ENCODE measurements at places on chromosomes 3 and 15.

GRCh38 chr3:146470425-146470990 is 1.1 kb upstream of the PLSCR2 start:
- no peak for DNase-seq

DNA sequence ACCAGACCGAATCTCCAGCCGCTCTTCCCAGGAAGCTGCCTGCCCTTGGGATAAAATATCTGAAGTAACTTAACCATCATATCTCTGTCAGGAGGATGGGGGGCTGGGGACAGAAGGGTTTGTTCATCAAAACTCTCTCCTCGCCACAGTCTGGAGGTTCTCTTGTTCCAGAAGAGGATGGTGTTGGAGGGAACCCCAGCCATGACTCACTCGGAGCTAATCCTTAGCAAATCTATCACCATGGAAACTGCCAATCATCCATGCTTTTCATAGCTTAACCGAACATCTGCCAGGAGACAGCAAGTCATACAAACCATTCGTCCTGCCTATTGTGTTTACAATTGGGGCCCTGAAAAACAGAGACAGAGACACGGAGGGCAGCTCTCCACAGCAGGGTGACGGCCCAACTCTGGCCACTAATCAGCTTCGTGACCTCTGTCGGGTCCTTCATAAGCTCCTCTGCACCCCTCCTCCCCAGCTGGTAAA is 73.8 kb upstream of the HEG1 start:
- peak; percentile 100 for DNase-seq

DNA sequence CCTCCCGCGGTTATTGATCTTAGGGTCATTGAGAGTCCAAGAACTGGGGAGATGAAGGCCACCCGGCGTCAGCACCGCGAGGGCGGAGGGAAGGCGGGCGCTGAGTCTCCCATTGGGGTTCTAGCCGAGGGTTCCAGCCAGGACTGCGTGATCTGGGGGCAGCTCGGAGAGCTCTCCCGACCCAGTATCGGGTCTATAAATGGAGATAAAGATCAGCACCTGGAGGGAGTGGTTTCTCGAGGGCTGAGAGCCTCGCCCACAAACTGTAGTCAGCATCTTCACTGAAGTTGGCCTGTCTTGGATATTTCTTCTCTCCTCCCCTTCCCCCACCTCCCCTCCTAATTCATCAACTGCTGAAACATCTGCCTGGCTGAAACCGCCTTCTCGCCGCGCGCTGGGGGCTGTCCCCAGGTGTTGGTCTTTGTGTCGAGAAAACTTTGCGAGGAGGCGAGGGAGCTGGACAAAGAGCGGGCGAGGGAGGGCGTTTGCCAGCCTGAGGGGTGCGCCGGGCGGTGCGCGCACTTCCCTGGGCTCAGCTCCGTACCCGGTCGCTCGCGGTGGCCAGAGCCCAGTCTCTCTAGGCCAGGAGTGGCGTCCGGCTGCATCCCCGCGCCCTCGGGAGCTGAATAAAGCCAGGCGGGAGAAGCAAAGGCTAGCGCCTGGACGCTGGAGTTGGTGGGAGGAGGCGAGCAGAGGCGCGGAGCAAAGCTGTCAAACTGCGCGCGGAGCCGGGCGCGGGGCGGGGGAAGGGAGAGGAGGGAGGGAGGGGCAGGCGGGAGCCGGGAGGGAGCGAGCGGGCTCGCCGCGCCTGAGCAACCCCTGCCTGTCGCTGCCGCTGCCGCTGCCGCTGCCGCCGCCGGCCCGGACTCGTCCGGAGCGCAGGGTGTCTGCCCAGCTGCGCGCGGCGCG is at the start of gene ST8SIA2:
ST8SIA2 (plus strand) TSS at position 811 of the 909 bp plus-strand sequence. CDS start 184 bp downstream, outside the sequence.
- DNase-seq, result peak; percentile 58

DNA sequence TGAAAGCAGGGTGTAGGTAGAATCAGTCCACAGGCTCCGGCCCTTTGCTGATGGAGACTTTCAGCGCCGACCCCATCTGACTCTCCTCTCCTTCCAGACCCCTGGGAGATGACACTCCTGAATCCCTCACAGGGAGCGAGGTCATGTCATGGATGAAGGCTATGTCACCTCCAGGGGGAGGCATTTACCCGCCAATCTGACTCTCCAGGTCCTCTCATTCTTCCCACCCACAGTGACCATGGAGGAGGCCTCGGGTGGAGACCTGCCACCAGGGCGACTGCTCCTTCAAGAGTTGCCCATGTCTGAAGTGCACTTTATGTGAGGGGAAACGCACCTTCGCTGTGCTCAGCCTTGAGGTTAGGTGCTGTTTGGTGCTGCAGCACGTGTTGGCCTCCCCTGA is 112.7 kb downstream of the KLF13 start:
- peak; percentile 27 for DNase-seq

GRCh38 chr3:13332158-13332557 is 88.0 kb downstream of the NUP210 start:
- DNase-seq, result no peak

GRCh38 chr3:36957063-36957462 is 12.2 kb upstream of the TRANK1 start:
- DNase-seq, result no peak

DNA sequence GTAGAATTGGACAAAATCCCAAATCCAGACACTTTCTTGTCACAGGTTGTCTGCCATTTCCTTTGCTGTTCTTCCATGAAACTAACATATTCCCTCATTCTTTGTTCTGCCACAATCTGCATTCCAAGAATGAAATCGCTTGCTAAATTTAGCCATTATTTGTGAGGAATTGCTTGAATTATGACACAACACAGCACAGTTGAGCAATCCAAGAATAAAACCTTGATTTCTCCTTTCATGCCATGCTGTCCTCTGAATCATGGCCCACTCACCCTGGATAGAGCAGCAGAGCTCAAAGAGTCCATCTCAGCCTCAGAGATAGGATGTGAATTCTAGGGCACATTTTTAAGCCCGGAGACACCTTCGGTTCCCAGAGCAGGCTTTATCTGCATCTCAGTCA is 35.2 kb upstream of the GREM1 start:
- DNase-seq, result peak; percentile 98

- no peak for DNase-seq
Measured at GRCh38 chr15:69955240-69955894, 142.3 kb downstream of the TLE3 start.

GRCh38 chr15:41801185-41801584 is 26.7 kb upstream of the JMJD7 start:
- DNase-seq, result no peak

DNA sequence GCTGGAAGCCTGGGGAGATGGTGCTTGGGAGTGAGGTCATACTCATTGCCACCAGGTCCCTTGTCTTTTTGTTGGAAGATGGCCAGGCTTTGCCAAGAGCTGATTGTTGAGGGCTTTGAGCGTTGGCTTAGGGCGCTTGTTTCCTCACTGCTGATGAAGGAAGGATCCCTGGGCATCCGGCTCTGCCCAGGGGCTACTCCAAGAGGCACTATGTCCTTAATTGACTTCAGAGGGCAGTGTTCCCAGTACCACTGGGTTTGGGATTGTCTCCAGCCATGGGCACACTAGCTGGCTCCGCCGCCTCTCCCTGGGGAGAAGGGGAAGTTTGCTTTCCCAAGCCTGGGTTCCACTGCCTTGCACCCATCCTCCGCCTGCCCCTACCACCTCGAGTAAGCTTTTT is 57.2 kb upstream of the RGMA start:
- no peak for DNase-seq

DNA sequence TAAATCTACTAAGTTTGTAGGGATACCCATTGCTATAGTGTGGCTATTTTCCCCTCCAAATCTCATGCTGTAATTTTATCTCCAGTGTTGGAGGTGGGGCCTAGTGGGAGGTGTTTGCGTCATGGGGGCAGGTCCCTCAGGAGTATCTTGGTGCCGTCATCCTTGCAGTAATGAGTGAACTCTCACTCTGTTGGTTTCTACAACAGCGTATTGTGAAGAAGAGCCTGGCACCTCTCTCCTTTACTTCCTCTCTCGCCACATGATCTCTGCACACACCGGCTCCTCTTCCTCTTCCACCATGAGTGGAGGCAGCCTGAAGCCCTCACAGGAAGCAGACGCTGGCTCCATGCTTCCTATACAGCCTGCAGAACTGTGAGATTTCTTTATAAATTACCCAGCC is 34.0 kb upstream of the TRPM1 start:
- no peak for DNase-seq

- DNase-seq, result no peak
Measured at GRCh38 chr3:14410106-14410502, 7.7 kb downstream of the SLC6A6 start.

DNA sequence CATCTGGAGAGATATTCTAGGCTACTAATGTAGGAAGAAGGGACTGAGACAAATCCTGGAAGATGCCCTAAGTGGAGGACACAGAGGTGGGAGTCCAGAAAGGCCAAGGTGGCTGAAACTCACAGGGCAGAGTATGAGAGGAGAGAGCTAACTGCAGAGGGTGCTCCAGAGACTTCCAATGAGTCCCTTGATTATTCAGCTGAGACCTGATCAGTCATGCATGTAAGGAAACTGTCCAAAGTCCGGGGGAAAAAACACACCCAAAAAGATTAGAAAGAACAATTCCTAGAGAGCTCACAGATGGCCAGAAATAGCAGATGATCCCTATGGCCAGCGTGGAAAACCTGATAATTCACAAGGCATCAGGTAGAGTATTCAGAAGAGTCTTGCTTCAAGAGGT is 18.7 kb upstream of the FOXP1 start:
- DNase-seq, result peak; percentile 19

GRCh38 chr3:62644493-62644892 is 230.7 kb downstream of the CADPS start:
- DNase-seq, result no peak

DNA sequence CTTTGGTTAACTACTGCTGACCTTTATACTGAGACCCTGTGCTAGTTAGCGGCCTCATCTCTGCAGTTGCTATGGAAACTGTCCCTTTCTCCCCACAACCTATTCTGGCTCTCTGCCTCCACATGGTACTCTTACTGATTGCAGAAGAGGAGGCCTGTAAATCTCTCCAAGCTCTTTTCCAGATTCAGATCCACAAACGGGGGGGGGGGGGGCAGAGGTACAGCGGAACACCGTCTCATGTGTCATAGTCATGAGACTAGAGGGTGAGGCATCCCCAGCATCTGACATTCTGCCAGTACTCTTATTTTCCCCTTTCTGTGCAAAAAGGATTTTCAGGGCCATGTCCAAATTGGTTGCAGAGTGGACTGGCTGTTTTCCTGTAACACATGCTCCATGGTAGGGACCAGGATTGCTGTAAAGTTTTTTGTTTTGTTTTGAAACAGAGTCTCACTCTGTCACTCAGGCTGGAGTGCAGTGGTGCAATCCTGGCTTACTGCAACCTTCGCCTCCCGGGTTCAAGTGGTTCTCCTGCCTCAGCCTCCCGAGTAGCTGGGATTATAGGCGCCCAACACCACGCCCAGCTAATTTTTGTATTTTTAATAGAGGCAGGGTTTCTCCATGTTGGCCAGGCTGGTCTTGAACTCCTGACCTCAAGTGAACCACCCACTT is 8.3 kb upstream of the MAP1A start:
- no peak for DNase-seq

- DNase-seq, result peak; percentile 6
Measured at GRCh38 chr3:189236352-189236751, 64.6 kb downstream of the TPRG1 start.

Measured in fibroblast of skin of right biceps (primary cell).